ENCODE measurements at places on chromosomes 4 and X.
A peak's percentile ranks its signal among the peaks of the same experiment; 100 is the strongest.

GRCh38 chr4:121077496-121077895 is 5.2 kb upstream of the NDNF start:
- no peaks in the 10 kb centered on the region for H3K27me3 ChIP-seq
- H3K27ac ChIP-seq = no peak overlapping the region
- H3K4me1 ChIP-seq = no peaks in the 10 kb centered on the region
- no peak for DNase-seq
- H3K4me3 ChIP-seq = no peak overlapping the region

DNA sequence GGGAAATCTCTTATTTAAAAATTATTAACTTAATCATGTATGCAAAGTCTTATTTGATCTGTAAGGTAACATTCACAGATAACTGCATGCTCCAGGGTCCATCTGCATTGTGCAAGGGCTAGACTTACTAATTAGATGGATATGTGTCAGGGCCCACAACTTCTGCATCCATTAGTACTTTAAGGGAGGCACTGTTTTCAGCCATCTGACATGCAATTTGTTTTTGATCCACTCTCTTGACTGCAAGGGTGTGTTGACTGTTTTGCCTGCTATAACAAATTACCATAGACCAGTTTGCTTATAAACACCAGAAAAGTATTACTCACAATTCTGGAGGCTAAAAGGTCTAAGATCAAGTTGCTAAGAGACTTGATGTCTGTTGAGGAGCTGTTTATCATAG is 542.1 kb upstream of the HS3ST1 start:
- H3K36me3 ChIP-seq = no peaks in the 10 kb centered on the region
- no peaks in the 10 kb centered on the region for H3K4me1 ChIP-seq
- no peak overlapping the region for H3K4me3 ChIP-seq
- no peak for DNase-seq
- no peaks in the 10 kb centered on the region for H3K27me3 ChIP-seq

DNA sequence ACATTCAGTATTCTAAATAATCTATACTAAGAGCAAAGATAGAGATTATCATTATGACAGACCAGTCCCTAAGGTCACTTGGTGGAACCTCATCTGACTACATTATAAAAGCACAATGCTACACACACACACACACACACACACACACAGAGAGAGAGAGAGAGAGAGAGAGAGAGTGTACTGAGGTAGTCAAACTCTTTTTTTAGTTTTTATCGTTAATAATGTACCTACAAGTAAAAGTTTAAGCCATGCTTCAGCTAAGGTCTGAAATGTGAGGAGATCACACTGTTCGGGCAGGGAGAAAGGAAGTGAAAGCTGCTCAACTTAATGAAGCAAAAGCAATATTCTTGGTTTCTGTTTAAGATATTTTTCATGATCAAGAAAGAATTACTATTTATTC is 75.8 kb upstream of the CCDC160 start:
- no peak overlapping the region for H3K27ac ChIP-seq
- H3K4me3 ChIP-seq = no peak overlapping the region
- H3K4me1 ChIP-seq = no peaks in the 10 kb centered on the region
- DNase-seq = no peak

GRCh38 chrX:24425806-24426205 is 39.3 kb upstream of the PDK3 start:
- H3K27me3 ChIP-seq = no peaks in the 10 kb centered on the region
- DNase-seq = no peak
- no peak overlapping the region for H3K4me3 ChIP-seq
- H3K4me1 ChIP-seq = no peaks in the 10 kb centered on the region

DNA sequence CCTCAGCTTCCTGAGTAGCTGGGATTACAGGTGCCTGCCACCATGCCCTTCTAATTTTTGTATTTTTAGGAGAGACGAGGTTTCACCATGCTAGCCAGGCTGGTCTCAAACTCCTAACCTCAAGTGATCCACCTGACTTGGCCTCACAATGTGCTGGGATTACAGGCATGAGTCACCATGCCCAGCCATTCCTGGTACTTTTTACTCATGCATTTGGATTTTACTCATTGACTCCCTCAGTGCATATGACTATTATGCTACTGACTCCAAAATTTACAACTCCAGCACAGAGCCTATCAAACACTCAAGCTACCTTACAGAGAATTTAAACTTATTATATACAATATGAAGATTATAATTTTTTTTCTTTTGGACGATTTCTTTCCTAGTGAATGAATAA is 199.9 kb downstream of the CXXC4 start:
- no peaks in the 10 kb centered on the region for H3K36me3 ChIP-seq
- no peak for DNase-seq
- H3K4me1 ChIP-seq = no peaks in the 10 kb centered on the region
- H3K4me3 ChIP-seq = no peak overlapping the region
- no peak overlapping the region for H3K27ac ChIP-seq

DNA sequence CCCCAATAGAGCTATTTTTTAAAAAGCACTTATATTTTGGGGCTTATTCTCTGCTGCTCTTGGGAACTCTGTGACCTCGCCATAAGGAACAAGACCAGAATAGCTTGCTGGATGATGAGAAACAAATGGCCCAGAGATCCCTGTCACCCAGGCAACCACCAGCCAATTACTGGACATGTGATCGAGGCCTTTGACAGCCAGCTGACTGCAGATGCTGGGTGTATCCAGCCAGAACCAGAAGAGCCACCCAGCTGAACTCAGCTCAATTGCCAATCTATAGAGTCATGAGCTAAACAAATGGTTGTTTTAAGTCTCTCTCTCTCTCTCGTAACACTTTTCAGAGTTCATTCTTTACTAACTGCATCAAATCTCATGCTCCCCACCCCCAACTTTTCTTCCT is 24.4 kb upstream of the CITED1 start:
- H3K4me1 ChIP-seq = no peaks in the 10 kb centered on the region
- H3K4me3 ChIP-seq = no peak overlapping the region
- DNase-seq = no peak
- H3K27ac ChIP-seq = no peak overlapping the region
- no peaks in the 10 kb centered on the region for H3K27me3 ChIP-seq
- H3K36me3 ChIP-seq = no peaks in the 10 kb centered on the region

DNA sequence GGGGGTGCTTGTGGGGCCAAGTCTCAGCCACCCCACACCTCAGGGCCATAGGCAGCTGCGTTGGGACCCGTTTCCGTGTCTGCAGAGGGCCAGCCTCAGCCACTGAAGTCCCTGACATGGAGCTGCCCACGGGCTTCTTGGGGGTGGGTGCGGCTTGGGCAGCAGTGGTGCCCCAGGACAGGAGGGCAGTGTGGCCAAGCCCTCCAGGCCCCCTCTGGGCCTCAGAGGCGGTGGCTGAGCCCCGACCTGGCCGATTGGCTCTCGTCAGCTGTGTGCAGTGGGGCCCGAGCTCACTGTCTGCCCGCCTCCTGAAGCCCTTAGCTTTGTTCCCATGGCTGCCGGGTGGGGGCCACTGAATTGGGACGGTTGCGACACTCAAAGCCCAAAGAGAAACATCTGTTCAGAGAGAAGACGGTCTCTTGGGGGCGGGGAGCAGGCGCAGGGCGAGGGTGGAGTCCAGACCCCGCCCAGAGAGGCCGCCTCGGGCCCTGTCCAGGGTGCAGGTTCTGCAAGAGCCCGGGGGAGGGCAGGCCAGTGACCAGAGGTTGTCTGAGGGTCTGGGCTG is 9.1 kb downstream of the FGFR3 start:
- no peaks in the 10 kb centered on the region for H3K27me3 ChIP-seq
- H3K4me1 ChIP-seq = peaks cover 27% of the 10 kb centered on the region
- H3K36me3 ChIP-seq = no peaks in the 10 kb centered on the region
- no peak for DNase-seq
- H3K4me3 ChIP-seq = no peak overlapping the region
- no peak overlapping the region for H3K27ac ChIP-seq

GRCh38 chrX:31435592-31435991 is 363.8 kb upstream of the FTHL17 start:
- DNase-seq = peak; percentile 58
- no peak overlapping the region for H3K27ac ChIP-seq
- H3K4me3 ChIP-seq = no peak overlapping the region
- H3K4me1 ChIP-seq = no peaks in the 10 kb centered on the region
- no peaks in the 10 kb centered on the region for H3K27me3 ChIP-seq

DNA sequence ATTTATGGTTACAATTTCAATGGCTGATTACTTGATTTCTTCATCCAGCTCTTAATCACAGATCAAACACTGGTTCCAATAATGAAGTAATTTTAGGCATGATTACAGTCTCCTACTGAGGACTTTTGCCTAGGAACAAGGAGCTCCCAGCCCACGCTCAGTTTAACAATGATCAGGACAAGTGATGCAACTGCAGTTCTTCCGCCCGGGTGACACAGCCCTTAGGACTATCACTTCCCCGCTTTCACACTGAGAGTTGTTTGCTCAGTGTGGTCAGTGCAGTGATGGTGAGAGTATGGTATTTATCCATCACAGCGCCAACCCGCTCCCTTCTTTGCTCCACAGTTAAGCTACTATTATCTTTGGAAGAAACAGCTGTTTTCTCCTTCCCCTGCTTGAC is 203.2 kb upstream of the MBNL3 start:
- no peaks in the 10 kb centered on the region for H3K27me3 ChIP-seq
- no peak overlapping the region for H3K4me3 ChIP-seq
- no peak for DNase-seq
- H3K4me1 ChIP-seq = no peaks in the 10 kb centered on the region
- H3K27ac ChIP-seq = no peak overlapping the region

DNA sequence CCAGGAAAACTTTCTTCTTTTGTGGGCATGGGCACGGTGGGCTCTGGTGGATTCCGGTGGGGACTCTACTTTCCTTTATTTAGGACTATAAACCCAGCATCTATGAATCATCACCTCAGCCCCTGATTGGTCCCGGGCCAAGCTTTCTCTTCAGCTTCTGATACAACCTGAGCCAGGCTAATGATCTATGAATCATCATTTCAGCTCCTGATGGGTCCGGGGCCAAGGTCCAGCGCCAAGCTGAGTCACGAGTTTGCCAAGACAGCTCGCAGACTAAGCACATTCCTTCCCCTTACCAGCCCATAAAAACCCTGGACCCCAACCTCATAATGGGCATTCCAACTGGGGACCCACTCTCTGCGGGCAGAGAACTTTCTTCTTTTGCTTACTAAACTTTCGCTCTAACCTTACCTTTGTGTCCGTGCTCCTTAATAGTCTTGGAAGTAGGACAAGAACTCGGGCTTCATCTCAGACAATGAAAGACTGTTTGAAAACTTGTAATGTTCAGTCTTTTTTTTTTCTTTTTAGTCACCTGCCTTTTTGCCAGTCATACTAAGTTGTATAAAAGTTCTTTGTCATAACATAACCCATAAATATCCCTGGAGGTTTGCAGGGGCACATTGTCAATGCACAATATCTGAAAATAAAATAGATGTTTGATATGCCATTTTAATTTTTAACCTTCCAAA is 904.9 kb upstream of the EPHA5 start:
- H3K27ac ChIP-seq = no peak overlapping the region
- no peak overlapping the region for H3K4me3 ChIP-seq
- no peak for DNase-seq
- H3K27me3 ChIP-seq = no peaks in the 10 kb centered on the region
- H3K36me3 ChIP-seq = no peaks in the 10 kb centered on the region
- H3K4me1 ChIP-seq = no peaks in the 10 kb centered on the region

DNA sequence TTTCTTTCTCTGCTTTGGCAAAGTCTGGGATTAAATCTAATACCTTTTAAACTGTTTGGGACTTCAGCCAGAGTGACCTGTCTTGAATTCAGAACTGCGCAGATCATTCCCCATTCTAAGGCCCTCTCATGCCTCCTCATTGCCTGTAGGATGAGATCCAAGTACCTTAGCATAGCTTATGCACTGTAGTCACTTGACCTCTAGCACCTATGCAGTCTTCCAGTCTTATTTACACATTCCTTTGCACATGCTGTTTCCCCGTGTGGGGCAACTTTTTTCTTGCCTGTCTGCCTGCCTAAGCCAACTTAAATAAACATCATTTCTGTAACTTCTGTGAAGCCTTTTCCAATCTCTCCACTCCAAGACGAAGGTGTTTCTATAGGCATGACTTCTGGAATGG is 68.4 kb downstream of the AR start:
- H3K4me3 ChIP-seq = no peak overlapping the region
- no peak overlapping the region for H3K27ac ChIP-seq
- H3K36me3 ChIP-seq = no peaks in the 10 kb centered on the region
- no peaks in the 10 kb centered on the region for H3K27me3 ChIP-seq
- no peak for DNase-seq

GRCh38 chrX:40003071-40003427 is 94.7 kb downstream of the BCOR start:
- no peak for DNase-seq
- H3K4me1 ChIP-seq = peaks cover 11% of the 10 kb centered on the region
- H3K27me3 ChIP-seq = no peaks in the 10 kb centered on the region
- H3K27ac ChIP-seq = no peak overlapping the region
- no peak overlapping the region for H3K4me3 ChIP-seq
- H3K36me3 ChIP-seq = no peaks in the 10 kb centered on the region

GRCh38 chr4:142354041-142354440 is 492.1 kb downstream of the INPP4B start:
- peak overlapping the region; percentile 27 for H3K27ac ChIP-seq
- no peak overlapping the region for H3K4me3 ChIP-seq
- H3K4me1 ChIP-seq = peaks cover 14% of the 10 kb centered on the region
- H3K36me3 ChIP-seq = no peaks in the 10 kb centered on the region
- H3K27me3 ChIP-seq = no peaks in the 10 kb centered on the region
- no peak for DNase-seq

DNA sequence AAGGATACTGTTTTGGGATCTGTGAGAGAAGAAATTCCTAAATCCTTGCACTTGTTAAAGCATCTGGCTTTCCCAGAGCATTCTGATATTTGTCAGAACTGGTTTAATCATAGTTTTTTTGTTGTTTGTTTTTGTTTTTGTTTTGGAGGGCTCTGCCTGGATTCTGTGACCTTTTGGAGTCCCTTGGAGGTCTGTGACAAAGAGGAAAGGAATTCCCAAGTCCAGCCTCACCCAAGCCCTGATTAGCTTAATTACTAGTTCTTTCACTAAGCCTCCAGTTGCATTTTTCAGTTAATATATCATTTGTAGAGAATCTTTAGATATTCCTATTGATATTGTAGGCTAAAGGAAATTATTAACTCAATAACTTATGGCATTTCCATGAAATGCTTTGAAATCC is 711 bp downstream of the ACE2 start:
- H3K36me3 ChIP-seq = no peaks in the 10 kb centered on the region
- peak overlapping the region; percentile 70 for H3K27ac ChIP-seq
- H3K4me1 ChIP-seq = no peaks in the 10 kb centered on the region
- no peak for DNase-seq
- no peak overlapping the region for H3K4me3 ChIP-seq
- H3K27me3 ChIP-seq = no peaks in the 10 kb centered on the region

- no peak overlapping the region for H3K27ac ChIP-seq
- H3K4me1 ChIP-seq = no peaks in the 10 kb centered on the region
- no peak for DNase-seq
- no peak overlapping the region for H3K4me3 ChIP-seq
These were observed 4.3 kb downstream of the CXCL9 start for GRCh38 chr4:76003035-76003434.

- no peak for DNase-seq
- no peak overlapping the region for H3K4me3 ChIP-seq
- H3K4me1 ChIP-seq = no peaks in the 10 kb centered on the region
- no peaks in the 10 kb centered on the region for H3K27me3 ChIP-seq
- no peaks in the 10 kb centered on the region for H3K36me3 ChIP-seq
These were observed 49.7 kb downstream of the TMLHE start for GRCh38 chrX:155563099-155563498.

- peak within 1 kb of the TSS; percentile 56 for H3K4me3 ChIP-seq
- no peaks in the 10 kb centered on the region for H3K4me1 ChIP-seq
- H3K27me3 ChIP-seq = no peaks in the 10 kb centered on the region
These were observed at the start of gene ARMCX5 for GRCh38 chrX:102599084-102599950. ARMCX5 (plus strand) TSS chrX:102599515; CDS start chrX:102602142, 2,627 bp downstream.

- no peaks in the 10 kb centered on the region for H3K4me1 ChIP-seq
- H3K27ac ChIP-seq = no peak overlapping the region
- H3K36me3 ChIP-seq = no peaks in the 10 kb centered on the region
These were observed 96.9 kb upstream of the GPRIN3 start for GRCh38 chr4:89404530-89404929.

All from Peyer's patch (tissue), 4 donors.